Stimulated activated CD4-positive, alpha-beta T cell treated with anti-CD3 and anti-CD28 coated beads, Interleukin-1b, Interleukin-23, amount 100 ng/mL, for 48 hours (primary cell): ENCODE measurements at places on chromosomes 5 and 9.
A peak's percentile ranks its signal among the peaks of the same experiment; 100 is the strongest.

DNA sequence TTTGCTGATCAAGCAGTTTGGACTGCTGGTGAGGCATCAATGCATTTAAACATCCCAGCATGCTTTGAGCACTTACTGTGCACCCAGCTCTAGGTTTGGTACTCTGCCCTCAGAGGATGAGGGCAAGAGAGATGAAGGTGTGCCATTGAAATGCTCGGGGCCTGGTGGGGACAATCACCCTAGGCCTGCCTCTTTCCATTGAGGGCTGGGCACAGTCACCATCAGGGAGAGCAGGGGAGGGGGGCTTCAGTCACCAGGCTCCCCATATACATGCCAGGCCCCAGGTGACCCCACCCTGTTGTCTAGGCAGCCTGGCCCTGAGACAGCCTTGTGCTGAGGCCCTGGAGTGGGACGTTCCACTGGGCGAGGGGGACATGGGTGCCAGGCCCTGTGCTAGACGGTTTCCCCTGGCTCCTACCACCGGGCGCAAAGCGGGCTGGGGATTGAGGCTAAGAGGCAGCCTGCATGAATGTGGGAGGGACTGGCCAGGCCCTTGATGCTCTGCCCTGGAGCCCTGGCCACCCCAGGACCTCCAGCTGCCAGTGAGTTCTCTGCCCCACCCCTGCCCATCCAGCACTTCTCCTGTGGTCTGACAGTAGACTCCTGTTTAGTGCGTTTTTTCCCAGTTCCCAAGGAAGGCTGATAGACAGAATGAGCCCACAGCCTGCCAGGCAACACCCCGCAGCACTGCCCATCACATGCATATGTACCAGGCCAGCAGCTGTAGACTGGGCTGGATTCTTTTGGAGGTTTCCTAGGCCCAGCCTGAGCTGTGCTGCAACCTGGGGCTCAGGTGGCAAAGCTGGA, 18.9 kb downstream of the TCF7 start:
- DNase-seq: peak; percentile 12

- no peak for DNase-seq
Measured at GRCh38 chr5:149932445-149933350, 11.9 kb downstream of the PDE6A start.

- no peak for DNase-seq
Measured at GRCh38 chr9:90904706-90905478, 103.3 kb downstream of the SYK start.

GRCh38 chr9:136979769-136980587, 2.7 kb downstream of the PTGDS start:
- no peak for DNase-seq

GRCh38 chr9:84758817-84759216, 89.3 kb downstream of the NTRK2 start:
- DNase-seq: no peak

GRCh38 chr5:89277816-89278215, 394.8 kb upstream of the MEF2C start:
- DNase-seq: no peak

- no peak for DNase-seq
Measured at GRCh38 chr5:172458976-172459782, 4.9 kb upstream of the SH3PXD2B start.

DNA sequence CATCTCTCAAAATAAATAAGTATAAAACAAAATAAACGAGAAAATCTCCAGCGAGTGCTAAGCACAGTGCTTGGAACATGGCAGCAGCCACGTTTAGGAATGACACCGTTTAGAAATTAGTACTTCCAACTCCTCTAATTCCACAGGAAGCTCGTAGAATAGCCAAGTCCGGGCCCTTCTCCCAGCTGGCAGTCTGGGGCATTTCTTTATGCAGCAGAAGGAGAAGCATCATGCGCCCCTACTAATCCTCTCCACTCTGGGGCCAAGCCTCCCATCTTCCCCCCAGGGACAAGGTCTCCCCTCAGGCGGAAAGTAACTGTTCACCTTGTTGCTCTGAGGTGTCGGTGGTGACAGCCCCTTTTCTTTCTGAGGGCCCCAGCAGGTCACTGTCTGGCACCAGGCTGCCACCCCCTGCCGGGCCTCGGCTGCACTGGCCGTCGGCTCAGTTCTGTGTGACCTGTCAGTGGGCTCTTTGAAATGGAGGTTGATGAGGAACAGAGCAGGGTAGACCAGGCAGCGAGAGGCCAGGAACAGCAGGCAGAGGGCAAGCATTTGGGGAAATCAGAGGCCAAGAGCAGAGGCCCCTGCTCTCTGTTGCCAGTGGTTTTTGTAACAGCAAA, 113.5 kb upstream of the WWC1 start:
- no peak for DNase-seq

DNA sequence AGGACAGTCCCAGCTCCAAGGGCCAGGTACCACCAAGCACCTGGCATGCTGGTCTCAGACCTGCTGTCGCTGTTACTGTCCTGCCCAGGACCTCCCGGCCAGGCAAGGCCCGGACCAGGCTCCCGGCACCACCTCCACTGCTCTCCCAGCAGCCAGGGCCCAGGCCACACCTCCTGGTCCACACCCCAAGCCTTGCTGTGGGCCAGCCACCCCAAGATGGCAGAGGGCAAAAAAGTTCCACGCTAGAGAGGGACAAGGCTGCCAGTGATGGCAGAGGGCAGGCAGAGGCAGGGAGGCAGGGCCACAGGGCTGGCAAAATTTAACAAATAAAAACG, 1.1 kb downstream of the DNLZ start:
- no peak for DNase-seq

DNA sequence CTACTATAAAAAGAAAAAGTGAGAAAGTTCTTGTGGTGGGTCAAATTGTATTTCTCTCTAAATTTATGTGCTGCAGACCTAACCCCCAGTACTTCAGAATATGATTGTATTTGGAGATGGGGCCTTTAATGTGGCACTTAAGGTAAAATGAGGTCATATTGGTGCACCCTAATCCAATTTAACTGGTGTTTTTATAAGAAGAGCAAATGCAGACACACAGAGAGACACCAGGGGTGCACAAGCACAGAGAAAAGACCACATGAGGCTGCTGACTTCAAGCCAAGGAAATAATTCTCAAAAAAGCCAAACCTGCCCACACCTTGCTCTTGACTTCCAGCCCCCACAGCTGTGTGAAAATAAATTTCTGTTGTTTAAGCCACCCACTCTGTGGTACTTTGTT, 80.2 kb upstream of the HTR4 start:
- DNase-seq: no peak

DNA sequence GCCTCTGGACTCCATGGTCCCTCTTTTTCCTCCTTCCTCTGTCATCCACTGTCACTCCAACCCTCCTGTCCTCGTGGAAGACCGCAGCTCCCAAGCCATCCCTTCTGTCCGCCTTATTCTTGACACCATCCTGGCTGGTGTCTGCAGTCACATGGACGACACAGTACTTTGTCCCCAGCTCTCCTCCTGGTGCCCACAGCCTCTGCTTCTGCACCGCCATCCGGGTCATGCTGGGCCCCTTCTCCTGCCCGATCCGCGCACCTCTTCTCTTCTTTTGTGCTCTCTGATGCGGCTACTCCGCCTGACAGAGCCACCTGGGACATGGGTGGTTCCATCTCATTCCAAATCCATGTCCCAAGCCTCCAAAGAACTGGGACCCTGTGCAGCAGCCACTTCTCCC, 22.5 kb downstream of the ROPN1L start:
- DNase-seq: no peak

- DNase-seq: peak; percentile 3
Measured at GRCh38 chr9:92406477-92406876, 2.1 kb upstream of the OGN start.

DNA sequence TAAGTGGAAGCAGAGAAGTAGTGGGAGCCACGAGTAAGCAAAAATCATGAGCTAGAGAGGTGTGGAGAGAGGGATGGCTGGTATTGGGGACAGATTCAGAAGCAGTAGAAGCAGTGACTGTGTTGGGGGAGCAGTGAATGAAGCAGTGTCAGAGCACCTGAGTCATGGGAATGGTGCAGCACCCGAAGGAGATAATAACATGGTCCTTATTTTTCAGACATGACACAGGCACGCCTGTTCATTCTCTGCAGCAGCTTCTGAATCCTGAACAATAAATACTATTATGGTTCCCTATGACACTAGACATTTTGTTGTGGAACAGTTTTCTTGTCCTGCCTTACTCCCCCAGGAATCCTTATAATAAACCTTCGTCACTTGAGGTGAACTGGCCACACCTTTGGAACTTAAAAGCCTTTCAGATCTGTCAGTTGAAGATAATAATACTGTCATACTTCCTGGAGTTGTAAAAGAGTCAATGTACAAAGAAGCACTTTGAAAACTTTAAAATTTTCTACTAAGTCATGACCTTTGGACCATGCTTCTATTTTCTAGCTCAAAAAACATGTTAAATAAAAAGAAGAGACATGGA, 7.0 kb upstream of the RASA1 start:
- no peak for DNase-seq

GRCh38 chr5:106288979-106289378, 1381.8 kb downstream of the EFNA5 start:
- DNase-seq: no peak

GRCh38 chr9:3742586-3742985, 216.8 kb upstream of the RFX3 start:
- DNase-seq: no peak

DNA sequence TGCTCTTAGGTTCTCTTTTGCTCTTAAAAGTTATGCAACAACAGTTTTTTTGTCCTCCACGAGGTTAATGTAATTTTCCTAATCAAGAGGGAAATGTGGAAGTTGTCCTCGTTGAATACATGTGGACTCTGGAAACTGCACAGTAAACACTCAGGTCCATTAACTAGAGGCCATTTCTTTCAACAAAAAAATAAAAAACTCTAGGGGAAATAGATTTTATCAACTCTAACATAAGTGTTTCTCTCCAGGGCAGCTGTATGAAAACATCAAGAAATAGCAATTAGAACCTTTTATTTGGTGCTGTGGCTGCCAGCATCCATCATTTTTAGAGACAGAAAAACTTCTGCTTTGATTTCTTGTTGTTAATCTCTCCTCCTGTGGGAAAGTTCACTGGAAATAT, 288.6 kb downstream of the ICE1 start:
- no peak for DNase-seq

GRCh38 chr9:110087605-110088004, 120.4 kb downstream of the C9orf152 start:
- DNase-seq: no peak

GRCh38 chr5:138229387-138229786, 16.3 kb upstream of the CDC23 start:
- DNase-seq: no peak

DNA sequence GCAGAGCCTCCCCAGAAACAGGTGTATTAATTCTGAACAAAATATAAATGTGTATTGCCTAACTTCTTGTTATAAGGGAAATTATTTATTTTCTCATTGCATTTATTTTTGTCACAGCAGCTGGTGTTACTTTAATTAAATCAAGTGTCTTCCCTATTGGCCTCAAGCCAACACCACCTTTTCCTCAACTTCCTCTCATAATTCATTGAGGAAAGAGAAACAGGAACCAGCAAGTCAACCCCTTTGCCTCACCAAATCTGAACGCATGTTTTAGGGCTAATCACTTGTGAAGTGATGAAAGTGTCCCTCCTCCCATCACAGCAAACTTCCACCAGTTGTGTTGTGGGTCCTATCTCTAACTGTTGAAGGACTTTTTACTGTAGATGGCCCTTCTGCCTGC, 73.1 kb downstream of the DIRAS2 start:
- no peak for DNase-seq

GRCh38 chr5:176887252-176887849, 11.8 kb downstream of the HK3 start:
- DNase-seq: no peak

DNA sequence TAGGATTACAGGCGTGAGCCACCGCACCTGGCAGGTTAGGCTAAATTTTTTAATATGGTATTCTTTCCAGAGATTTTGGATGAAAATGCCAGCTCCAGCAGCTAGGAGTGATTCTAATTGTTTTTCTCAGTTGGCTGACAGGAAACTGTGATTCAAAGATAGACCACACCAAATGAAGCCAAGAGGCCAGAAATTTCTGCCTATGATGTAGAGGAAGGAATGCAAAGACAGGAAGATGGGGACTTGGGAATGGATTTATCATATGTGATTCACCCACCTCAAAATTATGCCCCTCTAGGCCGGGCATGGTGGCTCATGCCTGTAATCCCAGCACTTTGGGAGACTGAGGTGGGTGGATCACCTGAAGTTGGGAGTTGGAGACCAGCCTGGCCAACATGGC, 53.3 kb downstream of the UGCG start:
- DNase-seq: no peak

DNA sequence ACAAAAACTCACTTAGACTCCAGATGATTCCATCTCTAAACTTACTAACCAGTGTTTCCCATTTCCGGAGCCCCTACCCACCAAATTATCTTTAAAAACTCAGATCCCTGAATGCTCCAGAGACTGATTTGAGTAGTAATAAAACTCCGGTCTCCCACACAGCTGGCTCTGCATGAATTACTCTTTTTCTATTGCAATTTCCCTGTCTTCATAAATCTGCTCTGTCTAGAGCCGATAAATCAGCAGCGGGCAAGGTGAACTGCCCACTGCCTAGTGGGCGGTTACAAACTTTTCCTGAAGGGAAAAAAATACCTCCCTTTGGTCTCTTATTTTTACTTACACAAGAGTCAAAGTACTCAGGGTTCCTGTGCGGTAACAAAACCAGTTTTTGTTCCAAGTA, 624.4 kb upstream of the RORB start:
- DNase-seq: no peak

- no peak for DNase-seq
Measured at GRCh38 chr9:3699883-3700282, 174.1 kb upstream of the RFX3 start.

- DNase-seq: no peak
Measured at GRCh38 chr5:171031977-171032376, 170.2 kb downstream of the RANBP17 start.

GRCh38 chr9:130327781-130328348, 62.3 kb downstream of the HMCN2 start:
- no peak for DNase-seq

GRCh38 chr5:125120012-125120411, 373.6 kb upstream of the ZNF608 start:
- DNase-seq: no peak

- DNase-seq: no peak
Measured at GRCh38 chr5:157020511-157021222, 38.2 kb downstream of the HAVCR1 start.

DNA sequence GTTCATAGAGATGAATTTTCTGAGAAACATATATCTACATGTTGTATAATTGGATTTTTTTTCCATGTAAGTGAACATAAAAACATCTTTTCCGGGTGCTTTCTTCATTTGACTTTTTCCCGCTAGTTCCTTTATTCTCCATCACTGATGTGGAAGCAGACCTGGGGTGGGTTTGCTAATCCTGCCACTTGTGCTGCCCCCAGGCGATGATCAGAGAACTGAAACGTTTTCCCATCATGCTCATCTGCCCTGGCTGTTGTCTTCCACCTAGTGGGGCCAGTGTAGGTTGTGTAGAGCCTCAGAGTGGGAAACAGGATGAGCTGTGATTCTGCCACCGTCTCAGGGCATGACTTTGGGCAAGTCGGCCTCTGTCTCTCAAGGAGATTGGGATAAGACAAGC, 34.2 kb upstream of the TGFBR1 start:
- DNase-seq: no peak

GRCh38 chr9:16732546-16732945, 137.9 kb downstream of the BNC2 start:
- DNase-seq: no peak

GRCh38 chr9:18970393-18970792, 62.6 kb downstream of the SAXO1 start:
- no peak for DNase-seq
